ENCODE measurements at places on chromosomes 7 and 10.

- DNase-seq = no peak
Measured at GRCh38 chr10:118950997-118951637, 78.4 kb upstream of the NANOS1 start.

DNA sequence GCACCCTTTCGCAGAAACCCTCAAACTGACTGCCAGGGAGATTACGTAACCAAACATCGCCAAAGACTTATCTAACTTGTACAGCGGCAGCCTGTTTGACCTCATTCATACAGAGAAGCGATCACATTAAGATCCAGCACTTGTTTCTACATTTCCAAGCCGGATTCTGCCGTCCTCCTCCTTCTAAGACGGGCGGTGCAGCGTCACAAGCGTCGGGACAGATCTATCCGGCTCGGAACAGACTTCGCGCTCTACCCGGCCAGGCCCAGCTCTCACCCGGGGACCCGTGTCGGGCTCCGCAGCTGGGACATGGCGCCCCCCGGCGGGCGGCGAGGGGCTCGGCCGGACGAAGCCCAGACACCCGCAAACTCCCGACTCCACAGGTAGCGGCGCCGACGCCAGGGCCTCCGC lies 373 bp downstream of the H2AZ2 start:
- no peak for DNase-seq

GRCh38 chr7:47247132-47247531 lies 334.8 kb downstream of the TNS3 start:
- no peak for DNase-seq

DNA sequence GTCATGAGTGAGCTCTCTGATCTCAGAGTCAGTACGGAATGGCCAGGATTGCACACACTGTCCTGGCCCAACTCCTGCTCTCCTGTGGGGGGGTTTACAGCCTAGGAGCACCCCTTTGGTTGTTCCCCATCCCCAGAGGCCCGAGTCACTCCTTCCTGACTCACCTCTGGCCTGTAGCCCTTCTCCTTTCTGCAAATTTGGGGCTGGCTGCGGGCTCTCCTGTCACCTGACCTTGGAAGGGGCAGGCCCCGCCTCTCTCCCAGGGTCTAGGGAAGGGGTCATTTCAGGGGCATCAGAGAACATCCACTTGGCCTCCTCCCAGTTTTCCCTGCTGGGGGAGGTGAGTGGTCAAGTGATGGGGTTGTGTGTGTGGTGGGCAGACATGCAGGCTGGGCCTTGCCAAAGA lies 1.7 kb downstream of the NYAP1 start:
- no peak for DNase-seq

- DNase-seq = no peak
Measured at GRCh38 chr10:118701529-118702323, 53.0 kb downstream of the CACUL1 start.

DNA sequence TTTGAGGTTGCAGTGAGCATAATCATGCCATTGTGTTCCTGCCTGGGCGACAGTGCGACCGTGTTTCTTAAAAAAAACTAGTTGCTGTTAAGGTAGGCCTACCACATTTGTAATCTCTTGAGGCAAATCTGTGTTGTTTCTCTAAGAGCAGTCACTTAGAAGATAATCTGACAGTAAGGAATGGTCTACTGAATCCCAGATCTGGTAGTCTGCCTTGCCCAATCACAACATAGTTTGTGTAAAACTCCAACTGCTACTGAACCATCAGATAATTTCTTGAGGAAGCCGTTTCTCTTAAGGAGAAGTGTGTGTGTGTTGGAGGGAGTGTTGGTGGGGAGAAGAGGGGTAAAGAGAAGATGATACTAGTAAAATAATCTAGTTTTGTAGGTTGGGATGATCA lies 5.0 kb downstream of the NRF1 start:
- DNase-seq = no peak

DNA sequence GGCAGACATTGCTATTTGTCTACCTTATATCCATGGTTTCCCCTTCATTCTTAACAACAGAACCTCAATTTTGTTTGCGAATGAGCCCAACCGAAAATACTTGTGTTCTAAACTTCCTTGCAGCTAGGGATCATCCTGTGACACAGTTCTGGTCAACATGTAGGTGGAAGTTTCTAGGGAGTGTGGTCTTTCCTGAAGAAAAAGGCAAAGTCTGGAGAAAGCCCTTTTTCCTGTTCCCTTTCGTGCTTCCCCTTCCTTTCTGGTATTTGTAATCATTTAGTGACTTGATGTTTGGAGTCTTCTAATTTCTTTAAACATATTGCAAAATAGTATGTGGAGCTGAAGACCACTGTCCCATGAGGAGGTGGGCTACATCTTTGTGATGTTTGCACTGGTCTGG lies 2.9 kb upstream of the IFRD1 start:
- DNase-seq = no peak

GRCh38 chr7:82164813-82165212 lies 278.8 kb downstream of the CACNA2D1 start:
- DNase-seq = no peak

DNA sequence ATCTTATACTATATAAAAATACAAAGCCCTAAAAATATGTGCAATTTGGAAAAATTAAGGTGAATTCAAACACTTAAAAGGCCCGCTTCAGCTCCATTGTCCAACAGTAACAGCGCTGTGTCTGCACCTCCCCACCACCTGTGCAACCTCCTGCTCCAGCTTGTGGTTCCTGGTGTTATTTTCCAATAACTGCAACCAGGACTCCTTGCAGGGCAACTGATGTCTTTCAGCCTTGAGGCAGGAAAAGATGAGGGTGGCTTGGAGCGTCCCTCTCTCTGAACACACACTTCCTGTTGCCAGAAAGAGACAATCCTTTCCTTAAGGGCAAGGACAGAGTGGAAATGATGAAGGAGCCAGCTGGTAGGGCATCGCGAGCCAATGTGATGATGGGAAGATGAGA lies 336.0 kb downstream of the GLRX3 start:
- no peak for DNase-seq

- no peak for DNase-seq
Measured at GRCh38 chr10:47357131-47357582, 9.0 kb downstream of the RBP3 start.

DNA sequence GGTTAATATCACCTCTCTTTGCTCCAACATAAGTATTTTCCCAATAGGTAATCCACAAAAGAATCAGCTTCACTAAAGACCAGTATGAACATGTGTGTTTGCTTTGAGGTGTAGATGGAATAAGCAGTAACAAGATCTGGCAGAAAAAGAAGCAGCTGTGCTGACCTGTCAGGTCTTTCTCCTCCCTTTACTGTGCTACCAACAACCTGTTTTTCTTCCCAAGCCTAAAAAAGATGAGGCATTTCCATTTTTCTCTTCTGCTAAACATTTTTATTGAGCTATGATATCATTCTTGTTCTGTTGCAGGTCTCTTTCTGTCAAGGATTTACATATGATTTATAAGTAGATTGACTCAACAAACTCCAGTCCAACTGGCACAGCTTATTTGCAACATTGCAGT lies 315.2 kb upstream of the GLI3 start:
- DNase-seq = no peak

DNA sequence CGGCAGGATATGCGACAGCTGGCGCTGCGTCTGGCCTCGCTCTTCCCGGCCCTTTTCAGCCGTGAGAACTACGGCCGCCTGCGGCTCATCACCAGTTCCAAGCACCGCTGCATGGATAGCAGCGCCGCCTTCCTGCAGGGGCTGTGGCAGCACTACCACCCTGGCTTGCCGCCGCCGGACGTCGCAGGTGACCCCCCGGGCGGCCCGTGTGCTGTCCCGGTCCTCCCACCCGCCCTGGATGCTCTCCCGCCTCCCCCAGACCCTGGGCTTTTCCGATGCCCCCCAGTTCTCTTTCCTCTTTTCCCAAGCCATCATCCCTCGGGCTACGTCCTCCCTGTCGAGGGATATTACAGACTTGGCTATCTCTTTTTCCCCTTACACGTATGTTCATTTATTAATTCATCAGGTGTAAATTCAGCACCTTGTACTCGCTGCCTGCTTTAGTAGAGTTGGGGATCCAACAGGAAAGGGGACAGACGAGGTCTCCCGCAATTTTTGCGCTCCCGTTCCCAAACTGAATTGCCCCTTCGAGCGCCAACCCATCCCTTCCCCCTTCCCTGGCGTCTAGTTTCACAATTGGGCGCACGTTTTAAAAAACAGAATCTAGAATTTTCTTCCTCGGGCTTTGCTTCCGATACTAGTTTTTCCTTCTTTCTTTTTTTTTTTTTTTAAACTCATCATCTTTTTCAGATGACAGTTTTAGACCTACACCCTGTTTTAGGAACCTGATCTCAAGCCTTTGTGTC lies 846 bp downstream of the MINPP1 start:
- peak; percentile 4 for DNase-seq

DNA sequence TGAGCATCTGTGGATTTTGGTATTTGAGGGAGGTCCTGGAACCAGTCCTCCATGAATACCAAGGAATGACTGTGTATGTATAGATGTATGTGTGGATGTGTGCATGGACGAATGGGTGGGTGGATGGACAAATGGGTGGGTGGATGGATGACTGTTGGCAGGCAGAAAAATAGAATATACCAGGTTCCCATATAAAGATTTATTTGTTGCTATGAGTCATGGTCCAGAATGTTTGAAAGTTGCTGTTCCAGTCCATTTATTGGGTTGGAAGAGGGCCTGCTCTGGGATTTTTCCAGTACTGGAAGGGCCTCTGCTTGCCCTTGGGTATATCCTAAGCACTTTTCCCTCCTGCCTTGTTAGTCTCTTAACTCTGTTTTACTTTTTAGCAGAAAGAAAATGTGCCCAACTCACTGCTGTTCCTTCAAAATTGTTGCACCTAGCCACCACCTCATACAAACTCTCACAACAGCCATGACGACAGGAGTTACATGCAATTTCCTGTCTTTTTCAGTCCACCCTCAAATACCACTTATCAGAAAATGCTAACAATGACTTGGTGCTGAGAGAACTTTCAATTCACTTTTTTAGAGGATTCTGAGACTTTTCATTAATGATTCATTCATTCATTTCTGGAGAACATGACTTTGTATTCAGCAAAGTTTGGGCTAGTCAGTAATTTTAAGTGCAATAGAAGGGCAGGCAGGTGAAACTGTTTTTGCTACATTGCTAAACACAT lies 108.1 kb downstream of the EEPD1 start:
- no peak for DNase-seq

GRCh38 chr10:95906677-95907455 lies 909 bp upstream of the CC2D2B start:
- DNase-seq = peak; percentile 36

DNA sequence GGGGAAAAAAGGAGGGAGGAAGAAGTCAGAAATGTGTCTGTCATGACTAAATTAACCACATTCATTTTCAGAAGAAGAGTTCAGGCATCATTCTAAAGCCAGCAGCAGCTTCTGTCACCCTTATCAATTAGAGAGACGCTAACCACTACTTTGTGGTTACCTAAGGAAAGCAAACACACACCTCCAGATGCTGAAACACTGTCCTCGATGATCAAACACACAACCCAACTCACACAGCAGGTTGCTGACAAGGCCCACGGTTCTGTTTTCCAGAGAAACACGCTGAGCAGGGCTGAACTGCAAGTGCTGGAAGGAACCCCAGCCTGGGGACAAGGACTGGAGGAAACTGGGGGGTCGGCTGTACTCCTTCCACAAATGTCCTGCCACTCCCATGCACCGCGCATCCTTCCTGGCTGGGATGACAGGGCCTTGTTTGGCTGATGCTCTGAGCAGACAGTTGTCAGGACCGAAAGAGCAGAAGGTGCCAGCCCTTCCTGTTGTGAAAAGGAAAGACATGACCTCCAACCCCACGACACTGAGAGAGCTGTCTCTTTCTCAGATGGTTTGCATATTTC lies 36.6 kb downstream of the PRKCQ start:
- DNase-seq = no peak

GRCh38 chr10:48257407-48257961 lies 17.0 kb downstream of the FRMPD2 start:
- DNase-seq = no peak

- DNase-seq = no peak
Measured at GRCh38 chr10:101615525-101616116, 27.5 kb downstream of the DPCD start.

GRCh38 chr7:34453150-34453549 lies 204.9 kb upstream of the NPSR1 start:
- no peak for DNase-seq

- no peak for DNase-seq
Measured at GRCh38 chr7:106493041-106493731, 167.8 kb downstream of the CCDC71L start.

GRCh38 chr7:64555046-64555445 lies 7.8 kb downstream of the ZNF680 start:
- DNase-seq = no peak

- DNase-seq = no peak
Measured at GRCh38 chr7:108839076-108839475, 269.4 kb downstream of the DNAJB9 start.

DNA sequence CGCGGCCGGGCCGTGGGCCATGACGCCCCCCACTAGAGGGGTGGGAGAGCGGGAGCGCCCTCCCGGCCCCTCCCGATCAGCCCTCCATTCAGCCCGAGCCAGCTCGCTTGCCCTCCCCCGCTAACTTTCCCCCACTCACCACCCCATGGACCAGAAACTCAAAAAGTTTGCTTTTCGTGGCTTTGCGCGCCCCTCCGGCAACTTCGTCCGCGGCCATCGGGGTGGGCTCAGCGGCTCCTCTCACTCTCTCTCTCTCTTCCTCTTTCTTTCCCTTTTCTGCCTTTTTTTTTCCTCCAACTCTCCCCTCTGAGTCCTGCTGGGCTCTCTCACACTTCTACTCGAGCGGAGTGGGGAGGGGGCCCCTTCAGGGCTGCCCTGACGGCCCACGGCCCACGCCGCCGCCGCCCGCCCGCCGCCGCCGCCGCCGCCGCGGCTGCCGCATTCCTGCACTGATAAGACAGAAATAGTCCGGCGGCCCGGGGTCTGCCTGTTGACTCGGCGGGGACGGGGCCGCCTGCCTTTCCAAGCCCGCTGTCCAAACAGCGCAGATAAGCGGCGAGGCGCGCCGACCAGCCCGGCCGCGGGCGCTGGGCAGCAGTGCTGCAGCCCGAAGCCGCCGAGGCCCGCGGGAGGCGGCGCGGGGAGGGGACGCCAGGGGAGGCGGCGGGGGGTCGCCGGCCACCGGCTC lies at the start of gene SMARCD3:
TSS of gene SMARCD3 (minus strand) at position 349 of the 688 bp plus-strand sequence. CDS start at position 217, 132 bp downstream.
- no peak for DNase-seq

GRCh38 chr10:44723619-44724325 lies 187.4 kb upstream of the TMEM72 start:
- no peak for DNase-seq

- no peak for DNase-seq
Measured at GRCh38 chr10:101495324-101495925, 92.6 kb downstream of the POLL start.

DNA sequence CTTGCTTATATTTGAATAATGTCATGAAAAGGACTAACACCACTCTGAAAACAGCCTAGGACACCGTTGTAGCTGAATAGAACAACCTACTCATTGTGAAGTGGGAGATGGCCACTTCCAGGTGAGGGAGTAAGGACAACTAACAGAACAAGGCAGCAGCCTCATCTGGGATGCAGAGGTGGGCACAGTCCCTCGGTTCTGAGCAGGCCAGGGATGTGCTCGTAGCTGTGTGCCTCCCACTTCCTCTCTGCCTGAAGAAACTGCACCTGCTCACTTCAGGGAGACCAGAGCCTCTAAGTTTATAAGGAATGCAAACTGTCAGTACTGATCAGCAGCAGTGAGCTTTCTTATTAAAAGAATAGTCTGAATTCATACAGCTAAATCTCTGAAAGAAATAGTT lies 2.5 kb downstream of the VSTM4 start:
- DNase-seq = no peak

GRCh38 chr7:155470686-155471638 lies 13.0 kb downstream of the EN2 start:
- DNase-seq = peak; percentile 25

Measured in epithelial cell of proximal tubule (primary cell).